ENCODE measurements at places on chromosomes 16 and 17.

DNA sequence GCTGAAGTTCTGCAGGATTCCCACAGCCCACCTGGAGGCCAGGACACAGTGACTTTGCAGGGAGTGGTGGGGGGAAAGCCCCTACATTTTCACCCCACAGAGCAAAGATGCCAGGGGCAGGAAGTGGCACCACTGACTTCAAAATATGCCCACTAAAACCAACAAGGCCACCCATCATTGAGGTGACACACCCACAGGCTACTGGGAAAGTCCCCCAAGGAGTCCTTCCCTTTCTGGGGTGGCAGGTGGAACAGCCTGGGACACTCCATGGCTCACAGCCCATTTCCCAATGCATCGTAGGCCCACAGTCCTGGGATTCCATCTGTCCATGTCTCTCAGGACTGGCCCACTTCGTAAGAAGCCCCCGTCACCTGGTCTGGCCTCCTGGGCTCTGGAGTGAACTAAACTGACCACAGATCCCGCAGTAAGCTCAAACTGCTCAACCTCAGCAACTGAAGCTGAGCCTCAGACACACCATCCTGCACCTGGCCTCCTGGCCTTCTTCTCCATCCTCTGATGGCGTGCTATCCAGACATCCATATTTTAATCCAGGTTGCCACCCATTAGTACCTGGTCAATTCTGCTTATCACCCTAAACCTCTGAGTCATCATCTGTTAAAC is 7.5 kb upstream of the CCL1 start:
- DNase-seq: no peak

DNA sequence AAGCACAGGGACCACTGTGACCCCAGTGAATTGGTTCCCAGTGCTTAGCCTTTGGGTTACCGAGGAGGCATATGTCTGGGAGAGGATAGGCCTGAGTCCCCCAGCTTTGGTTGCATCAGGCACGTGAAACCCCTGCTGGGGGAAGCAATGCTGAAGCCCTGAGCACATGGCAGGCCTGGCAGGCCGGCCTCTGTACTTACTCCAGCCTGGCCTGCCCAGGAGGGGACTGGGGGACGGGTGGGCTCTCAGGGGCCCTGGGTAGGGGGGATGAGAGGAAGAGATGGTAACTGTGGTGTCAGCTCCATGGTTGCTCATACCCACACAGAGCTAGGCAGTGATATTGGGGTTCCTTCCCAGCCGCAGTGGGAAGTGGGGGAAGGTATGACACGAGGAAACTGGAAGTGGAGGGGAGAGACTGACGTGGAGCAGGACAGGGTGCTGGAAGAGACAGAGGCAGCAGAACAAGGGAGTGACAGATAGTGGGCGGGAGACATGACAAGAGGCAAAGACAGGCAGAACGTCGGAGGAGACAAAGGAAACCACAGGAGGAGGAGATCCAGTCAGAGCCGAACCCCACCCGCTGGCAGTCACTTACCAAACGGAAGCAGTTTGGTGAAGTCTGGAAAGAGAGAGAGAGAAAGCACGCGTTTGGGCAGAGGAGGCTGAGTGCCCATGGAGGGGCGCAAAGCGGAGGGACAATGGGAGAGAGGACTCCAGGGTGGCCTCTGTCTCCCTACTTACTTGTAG is 9.1 kb downstream of the TMEM208 start:
- DNase-seq: no peak

- no peak for DNase-seq
Measured at GRCh38 chr17:34252444-34253138, 2.5 kb upstream of the CCL2 start.

GRCh38 chr16:58124601-58124915 is 4.6 kb downstream of the CFAP20 start:
- no peak for DNase-seq

- DNase-seq: no peak
Measured at GRCh38 chr17:72193391-72194106, 72.7 kb downstream of the SOX9 start.

DNA sequence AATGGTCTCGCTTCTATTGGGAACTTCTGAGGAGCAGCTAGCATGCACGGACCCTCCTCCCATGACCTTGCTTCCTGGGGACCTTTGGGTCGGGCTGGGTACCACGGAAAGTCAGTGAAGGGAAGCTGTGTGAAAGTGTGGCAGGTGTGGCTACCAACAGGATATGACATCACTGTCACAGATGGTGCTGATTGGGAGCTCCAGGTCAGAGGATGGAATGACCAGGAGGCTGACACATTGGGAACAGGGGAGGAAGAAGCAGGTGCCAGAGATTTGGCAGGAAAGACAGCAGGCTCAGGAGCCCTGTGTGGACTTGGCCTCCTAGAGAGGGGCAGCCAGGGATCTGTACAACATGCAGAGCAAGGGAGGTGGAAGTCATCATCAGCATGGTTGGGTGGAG is 34.0 kb downstream of the CPNE2 start:
- no peak for DNase-seq

DNA sequence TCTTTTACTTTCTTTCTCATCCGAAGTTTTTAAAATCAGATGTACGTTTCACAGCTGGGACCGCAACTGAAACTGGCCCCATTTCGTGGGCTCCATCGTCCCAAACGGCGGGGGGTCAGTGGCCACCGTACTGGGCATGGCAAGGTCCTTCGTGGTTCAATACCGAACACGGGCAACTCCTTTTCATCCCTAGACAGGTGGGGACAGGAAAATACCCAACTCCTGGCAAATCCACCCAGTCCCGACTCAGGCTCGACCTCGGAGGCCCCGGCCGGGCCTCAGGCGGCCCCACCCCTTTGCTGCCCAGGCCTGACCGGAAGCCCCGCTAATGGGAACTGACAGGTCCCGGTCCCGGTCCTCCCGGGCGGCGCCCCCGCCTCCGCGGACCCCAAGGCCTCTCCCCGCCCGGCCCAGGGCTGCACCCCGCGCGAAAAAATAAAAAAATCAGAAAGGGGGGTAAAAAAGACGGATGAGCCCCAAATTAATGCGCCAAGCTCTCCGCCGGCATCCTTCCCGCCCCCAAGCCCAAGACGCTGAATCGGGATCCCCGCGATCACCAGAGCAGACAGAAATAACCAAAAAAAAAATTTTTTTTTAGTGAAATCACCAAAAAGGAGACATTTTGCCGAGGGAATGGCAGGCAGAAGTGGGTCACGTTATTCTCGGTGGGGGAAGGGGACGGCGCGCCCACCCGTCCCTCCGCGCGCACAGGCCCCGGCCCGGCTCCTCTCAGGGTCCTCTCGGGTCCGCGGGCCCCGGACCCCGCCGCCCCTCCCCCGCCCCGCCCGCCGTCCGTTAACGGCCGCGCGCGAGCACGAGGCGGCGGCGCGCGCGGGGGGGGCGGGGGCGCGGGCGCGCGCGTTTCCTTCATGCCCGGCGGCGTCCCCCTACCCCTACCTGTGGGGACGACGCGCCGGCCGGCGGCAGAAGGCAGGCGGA is 562 bp downstream of the ZC3H7A start:
- no peak for DNase-seq

DNA sequence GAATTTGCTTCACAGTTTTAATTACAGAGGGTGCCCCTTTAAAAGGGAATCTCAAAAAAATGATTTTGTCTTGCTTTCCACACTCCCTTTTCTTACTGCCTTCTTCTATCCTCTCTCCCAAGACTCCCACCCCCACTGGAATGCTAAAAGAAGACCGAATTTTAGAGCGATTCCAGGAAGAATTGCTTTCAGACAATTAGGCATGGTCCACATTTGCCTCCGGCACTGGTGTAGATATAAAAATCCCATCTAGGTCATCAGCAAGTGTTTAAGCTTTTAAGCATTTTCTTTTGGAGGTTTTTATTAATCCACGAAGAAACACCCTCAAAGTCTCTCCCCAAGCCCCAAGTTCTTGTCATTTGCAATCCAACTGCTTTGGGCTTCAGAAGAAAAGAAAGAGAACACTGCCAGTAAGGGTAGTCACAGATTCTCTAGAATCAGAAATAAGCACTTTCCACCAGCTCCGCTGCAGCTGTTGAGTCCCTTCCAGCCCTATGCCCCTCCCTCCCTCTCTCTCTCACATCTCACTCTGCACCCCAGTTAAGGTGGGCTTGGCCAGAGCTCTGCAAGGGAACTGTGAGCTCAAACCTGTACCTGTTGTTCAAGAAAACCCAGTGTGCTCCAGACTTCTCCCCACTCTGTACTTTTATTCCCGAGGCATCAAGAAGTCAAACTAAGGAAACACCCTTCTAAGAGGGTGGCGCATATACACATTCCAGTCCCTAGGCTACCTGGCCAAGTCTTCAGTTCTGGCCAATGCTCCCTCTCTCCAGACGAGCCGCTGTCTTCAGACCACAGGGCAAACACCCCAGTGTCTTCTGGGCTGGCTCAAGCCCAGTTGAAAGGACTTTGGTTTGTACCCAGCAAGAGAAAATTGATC is 170.2 kb downstream of the RGS9 start:
- DNase-seq: no peak

GRCh38 chr16:47826070-47826469 is 329.7 kb downstream of the ABCC12 start:
- no peak for DNase-seq

DNA sequence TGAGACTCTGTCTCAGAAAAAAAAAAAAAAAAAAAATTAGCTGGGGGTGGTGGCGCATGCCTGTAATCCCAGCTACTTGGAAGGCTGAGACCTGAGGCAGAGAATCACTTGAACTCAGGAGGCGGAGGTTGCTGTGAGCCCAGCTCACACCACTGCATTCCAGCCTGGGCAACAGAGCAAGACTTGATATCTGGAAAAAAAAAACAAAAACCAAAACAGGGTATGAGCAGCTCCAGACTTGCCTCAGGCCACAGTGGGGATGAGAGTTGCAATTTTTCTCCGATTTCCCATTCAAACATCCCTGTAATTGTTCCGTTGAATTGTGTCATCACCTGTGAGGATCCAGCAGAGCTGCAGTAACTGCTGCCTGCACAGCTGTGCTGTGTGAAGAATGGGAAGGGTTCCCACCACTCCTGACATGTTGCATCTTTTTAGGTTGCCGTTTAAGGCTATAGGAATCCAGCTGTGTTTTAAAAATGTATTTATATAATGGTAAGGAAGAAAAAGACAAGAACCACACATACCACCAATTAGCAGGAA is 150.0 kb downstream of the VPS53 start:
- DNase-seq: no peak

DNA sequence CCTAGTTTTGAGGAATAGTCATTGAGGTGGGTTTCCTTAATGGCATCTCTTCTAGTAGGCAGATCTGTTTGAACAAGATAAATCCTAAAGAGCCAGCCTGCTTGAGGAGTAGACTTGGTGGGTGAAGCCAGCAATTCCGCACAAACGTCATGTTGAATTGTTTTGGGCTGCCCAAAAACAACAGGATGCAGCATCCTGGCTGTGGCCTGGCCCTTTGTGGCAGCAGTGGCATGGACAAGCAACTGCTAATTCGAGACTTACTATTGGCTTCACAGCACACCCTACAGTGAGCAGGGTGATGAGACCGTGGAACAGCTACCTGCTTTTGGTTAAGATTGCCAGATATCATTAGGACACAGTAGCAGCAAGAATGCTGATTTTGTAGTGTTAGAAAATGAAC is 9.3 kb upstream of the VPS4A start:
- DNase-seq: no peak

DNA sequence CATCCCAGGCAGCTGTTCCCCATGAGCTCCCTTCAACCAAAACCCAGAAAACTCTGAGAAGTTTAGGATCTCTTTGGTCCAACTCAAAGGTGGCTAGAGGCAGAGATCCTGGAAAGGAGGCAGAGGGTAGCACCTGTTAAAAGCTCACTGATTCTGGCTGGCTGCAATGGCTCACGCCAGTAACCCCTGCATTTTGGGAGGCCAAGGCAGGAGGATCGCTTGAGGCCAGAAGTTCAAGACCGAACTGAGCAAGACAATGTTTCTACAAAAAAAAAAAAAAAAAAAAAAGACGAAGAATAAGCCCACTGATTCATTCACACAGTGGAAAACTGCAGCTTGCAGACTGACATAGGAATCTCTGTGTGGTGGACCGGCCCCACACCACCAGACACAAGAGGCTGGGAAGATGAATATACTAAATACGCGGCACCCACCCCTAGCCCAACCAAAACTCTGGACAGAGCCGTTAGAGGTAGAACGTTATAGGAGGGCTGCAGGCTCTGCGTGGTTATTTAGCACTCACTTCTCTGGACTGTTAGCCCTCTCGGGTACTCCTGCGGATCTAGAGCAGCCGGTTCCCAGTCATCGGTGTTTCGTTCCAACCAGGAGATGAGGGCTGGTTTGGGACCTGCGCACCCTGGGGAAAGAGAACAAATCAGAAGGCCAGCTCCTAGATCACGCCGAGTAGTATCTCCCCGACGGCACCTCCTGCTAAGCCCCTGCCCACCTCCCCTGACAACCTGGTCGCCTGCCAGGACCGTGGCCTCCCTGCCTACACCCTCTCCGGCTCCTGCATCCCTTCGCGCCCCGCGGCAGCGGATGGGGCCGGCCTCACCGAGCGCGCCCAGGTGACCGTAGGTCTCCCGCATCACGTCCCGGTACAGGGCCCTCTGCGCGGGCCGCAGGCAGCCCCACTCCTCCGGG is 925 bp downstream of the ZNF689 start:
- peak; percentile 11 for DNase-seq

- DNase-seq: no peak
Measured at GRCh38 chr17:79919164-79919585, 79.9 kb upstream of the CBX4 start.

DNA sequence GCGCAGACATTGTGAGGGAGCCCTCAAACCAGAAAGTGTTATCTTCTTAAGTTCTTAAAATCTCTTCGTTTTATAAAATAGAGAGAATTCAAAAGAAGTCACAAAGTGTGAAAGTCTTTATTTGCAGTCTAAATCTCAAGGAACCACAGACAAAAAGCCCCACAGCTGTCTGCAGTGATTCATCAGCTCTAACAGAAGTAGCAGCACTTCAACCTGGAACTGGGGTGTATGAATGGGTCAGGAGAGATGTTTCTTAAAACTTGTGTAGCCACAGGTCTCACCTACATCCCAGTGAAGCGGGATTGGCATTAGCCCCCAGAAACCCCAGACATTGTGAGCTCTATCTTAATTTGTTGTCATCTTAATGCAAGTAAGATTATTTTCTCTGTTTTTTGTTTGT is 61.1 kb downstream of the CDYL2 start:
- no peak for DNase-seq

- DNase-seq: peak; percentile 61
Measured at GRCh38 chr17:61862975-61863800, at the start of gene BRIP1. TSS of gene BRIP1 (minus strand) at chr17:61863528. CDS start at chr17:61861539, 1,989 bp downstream.

DNA sequence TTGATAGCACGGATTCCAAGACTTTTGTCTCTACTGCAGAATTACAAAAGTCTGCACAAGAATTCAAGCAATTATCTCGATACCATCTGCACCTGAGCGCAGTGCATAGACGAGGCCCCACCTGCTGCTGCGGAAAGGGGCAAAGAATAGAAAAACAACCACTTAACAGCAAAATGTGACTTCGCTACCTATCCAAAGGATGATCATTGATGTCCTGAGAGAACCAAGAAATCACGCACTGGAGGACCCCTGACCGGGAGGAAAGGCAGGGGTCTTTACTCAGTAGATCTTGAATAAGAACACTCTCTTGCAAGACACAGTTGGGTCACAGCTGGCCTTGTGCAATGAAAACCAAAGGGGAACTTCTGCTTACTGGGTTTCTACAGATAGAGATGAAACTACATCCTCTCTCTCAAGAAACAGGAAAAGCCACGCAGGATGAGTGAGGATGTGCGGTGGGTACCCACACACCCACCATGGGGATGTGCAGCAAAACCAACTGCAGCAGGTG is 147.4 kb upstream of the RPH3AL start:
- no peak for DNase-seq

- DNase-seq: no peak
Measured at GRCh38 chr17:28774206-28774605, 30.4 kb downstream of the TRAF4 start.

GRCh38 chr17:39755554-39756379 is 18.0 kb downstream of the GRB7 start:
- DNase-seq: no peak
